ENCODE measurements at places on chromosomes 16 and 17.

GRCh38 chr17:66855204-66855603 lies 20.3 kb downstream of the CACNG5 start:
- DNase-seq = no peak

GRCh38 chr16:58501242-58502131 lies 1.5 kb downstream of the NDRG4 start:
- DNase-seq = no peak

DNA sequence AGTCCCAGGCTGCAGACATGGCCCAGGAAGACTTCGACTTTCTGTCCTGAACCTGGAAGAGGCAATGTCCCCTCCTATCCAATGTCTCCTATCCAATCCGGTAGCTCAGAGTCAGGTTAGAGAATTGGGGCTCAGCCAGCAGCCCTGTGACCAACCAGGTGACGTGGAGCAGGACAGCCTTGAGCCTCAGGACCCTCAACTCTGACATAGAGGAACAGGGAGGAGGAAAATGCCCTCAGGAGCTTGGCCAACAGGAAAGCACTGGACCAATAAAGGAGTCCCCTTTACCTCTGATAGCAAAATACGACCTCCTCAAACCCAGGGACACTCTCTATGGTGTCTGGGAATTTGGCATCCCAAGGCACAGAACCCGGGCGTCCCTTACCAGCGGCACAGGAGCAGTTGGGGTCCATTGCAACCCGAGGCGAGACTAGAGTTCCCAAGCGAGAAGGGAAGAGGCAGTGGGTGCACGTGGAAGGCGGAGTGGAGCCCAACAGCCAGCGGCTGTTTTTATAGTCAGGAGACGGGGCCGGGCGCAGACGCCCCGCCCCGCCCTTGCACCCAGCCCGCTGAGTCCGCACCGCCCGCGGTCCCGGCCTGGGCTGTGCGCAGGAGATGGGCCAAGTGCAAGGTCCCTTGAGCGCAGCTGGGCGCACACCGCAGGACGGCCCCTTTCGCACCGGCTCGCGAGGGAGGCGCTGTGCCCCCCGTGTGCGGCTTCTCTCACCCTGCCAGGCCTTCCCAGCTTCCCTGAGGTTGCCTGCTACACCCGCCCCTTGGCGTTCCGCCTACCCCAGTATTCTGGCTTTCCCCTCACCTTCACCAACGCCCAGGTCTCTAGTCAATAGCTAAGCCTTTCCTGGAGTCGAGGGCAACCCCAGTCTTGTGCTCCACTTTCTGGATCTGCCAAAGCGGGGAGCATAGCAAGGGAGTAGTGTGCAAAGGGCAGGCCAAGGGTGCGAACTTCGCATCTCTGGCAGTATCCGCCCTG lies at the start of gene MT1G:
Gene MT1G, minus strand, starts transcription at position 485 of the 991 bp plus-strand sequence. Its CDS starts 72 bp downstream, at position 413.
- DNase-seq = no peak

DNA sequence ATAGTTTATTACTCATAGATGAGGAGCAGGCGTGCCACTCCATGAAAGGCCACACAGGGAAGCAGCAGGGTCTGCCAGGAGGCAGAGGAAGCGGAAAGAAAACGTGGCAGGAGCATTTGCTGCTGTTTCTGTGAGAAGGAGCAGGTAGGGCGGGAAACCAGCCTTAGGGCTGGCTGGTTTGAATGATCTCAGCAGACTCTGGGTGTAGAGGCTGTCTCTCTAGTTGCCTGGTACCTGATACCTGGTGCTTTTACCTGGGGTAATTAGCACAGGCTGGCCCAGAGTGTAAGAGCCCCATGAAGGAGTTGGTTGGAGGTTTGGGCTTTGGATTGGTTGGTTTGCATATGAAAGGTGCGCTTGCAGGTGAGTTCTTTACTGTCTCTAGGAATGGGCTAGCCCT lies 205.0 kb upstream of the CACNG3 start:
- DNase-seq = no peak

DNA sequence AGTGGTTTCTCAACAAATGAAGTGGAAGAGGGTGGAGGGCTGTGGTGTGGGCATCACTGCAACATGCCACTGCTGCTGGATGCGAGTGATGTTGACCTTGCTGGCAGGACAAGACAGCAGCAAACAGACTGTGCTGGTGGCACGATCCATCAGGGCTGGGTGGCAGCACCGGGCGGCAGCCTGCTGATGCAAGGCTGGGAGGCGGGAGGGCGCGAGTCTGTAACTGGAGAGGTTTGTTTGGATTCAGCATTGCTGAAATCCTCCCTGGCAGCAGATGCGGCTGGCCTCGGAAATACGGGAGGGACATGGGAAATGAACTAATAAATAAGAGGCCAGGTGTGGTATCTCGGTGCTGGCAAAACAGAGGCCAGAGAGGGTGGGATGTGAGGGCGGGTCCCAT lies 224.2 kb downstream of the ENGASE start:
- DNase-seq = no peak

DNA sequence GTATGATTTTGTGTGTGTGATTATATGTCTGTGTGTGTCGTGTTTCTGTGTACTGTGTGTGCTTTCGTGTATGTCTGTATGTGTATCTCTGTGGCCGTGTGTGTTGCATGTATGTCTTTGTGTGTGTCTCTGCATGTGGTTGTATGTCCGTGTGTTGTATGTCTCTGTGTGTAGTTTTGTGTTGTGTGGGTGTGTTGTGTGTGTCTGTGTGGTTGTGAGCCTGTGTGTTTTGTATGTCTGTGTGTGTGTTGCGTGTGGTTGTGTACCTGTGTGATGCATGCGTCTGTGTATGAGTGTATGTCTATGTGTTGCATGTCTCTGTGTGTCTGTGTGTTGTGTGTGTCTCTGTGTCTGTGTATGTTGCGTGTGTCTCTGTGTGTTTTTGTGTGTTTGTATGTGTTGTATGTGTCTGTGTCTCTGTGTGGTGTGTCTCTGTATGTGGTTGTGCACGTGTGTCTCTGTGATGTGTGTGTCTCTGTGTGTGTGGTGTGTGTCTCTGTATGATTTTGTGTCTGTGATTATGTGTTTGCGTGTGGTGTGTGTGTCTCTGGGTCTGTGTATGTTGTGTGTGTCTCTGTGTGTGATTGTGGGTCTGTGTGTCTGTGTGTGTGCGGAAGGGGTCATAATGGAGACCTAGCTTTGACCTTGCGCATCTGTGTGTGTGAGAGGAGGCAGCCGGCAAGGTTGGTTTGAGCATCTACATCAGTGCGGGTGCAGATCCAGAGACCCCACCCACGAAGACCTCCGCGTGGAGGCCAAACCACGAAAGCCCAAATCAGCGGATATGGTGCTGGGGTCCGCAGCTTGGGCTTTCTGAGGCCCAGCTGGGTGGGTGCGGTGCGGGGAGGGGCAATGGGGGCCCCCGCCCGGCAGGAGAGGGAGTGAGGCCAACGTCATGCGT lies 212.6 kb upstream of the GSE1 start:
- no peak for DNase-seq

DNA sequence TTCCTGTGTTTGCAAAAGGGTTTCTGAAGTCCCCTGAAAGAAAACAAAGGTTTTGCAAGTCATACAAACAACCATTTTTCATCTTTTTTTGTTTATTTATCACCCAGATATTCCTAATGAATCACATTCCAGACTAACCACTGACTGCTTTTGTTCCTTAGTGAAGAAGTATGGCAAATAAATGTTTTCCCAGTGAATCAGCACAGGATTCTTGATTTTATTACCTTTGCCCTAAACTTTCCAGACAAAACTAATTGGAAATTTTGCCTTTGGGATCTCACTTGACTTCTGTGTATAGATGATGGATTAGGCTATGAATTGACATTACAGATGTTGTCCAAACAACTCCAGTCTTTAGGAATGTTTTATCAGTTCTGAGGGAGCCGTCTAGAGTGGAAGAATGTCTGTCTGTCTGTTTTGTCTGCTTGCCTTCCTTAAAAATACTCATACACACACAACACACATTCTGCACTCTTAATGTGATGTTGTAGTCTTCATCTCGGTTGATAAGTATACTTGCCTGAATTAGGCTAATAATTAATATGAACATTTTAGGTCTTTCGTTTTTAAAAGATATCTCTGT lies 48.9 kb downstream of the VMP1 start:
- DNase-seq = peak; percentile 99
